ENCODE measurements at places on chromosomes 5 and 9.

DNA sequence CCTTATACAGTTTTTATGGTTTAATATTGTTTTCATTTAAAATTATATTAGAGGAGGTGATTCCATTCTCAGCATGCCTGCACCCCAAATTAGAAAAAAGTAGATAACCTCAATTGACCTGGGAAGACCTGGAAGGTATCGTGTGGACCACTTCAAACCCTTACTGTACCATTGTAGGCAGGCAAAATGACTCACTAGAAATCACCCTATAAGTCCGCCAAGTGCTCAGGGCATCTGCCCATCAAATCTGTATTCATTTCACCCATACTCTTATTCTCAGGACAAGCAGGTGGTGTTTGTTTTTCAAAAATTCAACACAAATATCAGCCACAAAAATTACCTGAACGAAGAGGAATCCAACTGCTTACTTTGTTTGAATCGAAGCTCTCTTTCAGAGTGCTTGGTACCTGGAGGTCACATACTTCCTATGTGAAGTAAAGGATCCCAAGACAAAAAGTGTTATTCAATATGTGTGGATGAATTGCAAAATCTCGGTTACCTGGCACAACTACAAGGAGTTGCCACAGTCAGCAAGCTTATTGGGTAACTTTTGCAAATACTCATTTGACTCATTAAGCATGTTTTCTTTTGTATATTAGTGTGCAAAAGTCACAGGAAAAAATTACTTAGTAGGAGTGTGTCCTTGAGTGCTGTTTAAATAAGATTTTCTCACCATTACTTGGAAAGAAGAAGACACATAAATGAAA is 216.2 kb downstream of the ENC1 start:
- DNase-seq = no peak

DNA sequence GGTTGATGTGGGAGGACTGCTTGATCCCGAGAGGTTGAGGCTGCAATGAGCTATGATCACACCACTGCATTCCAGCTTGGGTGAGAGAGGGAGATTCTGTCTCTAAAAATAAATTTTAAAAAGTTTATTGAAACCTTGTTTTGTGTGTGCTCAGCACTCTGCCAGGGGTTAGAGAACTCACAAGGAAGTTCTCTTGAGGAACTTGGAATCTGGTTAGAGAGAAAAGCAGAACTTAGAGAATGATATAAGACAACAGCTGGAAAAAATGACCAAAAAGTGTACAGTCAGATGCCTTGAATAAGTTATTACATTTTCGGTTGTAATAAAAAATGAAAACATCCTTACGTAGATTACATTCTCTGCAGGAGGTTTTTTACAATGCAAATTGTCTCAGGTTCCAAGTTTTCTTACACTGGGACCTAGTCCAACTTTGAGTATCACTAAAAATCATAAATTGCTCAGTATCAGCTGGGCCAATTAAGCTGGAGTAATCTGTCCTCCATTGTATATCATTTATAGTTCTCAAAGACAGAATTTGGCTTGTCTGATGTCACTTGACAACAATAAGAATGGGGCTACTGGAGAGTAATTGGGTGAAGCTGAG is 21.7 kb upstream of the TENT2 start:
- DNase-seq = no peak

GRCh38 chr5:130762031-130762430 is 403.0 kb downstream of the HINT1 start:
- no peak for DNase-seq

- DNase-seq = no peak
Measured at GRCh38 chr5:122863240-122863639, 17.8 kb downstream of the SNX24 start.

GRCh38 chr9:137351781-137352501 is 49.9 kb upstream of the NRARP start:
- no peak for DNase-seq

GRCh38 chr5:141623186-141623585 is 4.4 kb upstream of the DIAPH1 start:
- DNase-seq = no peak

DNA sequence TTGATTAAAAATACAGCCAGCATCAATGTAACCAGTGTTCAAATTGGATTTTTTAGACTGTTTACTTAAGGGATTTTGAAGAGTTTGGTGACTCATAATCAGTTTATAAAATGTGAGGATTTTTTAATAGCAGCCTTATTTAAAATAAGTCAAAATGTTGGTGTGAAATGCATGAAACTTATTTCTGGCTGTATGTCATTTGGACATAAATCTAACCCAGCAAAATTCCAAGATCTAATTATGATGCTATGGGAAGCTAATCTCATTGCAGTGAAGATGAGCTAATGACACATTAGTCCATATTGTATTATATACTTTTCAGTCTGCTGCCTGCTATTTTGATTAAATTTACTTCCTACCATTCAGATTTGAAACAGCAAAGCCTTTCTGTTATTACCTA is 140.3 kb downstream of the AOPEP start:
- no peak for DNase-seq

Data from activated naive CD4-positive, alpha-beta T cell (primary cell).